Activated CD8-positive, alpha-beta memory T cell treated with anti-CD3 and anti-CD28 coated beads, Interleukin-2, amount 10 ng/mL, durations not matched to agents 7 days and 5 days (primary cell): ENCODE measurements at places on chromosomes 1 and 21. TPM values are rescaled to one million over a fixed set of nuclear protein-coding genes. Genes with fewer than 3 reads are reported as not detected.
A peak's percentile ranks its signal among the peaks of the same experiment; 100 is the strongest.

Gene FLG2
- total RNA-seq = not detected

GRCh38 chr1:167454894-167455785 lies 63.2 kb downstream of the CD247 start:
- H3K4me1 ChIP-seq = peaks cover 62% of the 10 kb centered on the region
- DNase-seq = peak; percentile 87
- peaks cover 16% of the 10 kb centered on the region for H3K36me3 ChIP-seq
- peak overlapping the region; percentile 78 for H3K4me3 ChIP-seq
- H3K27ac ChIP-seq = peak overlapping the region; percentile 56
- H3K27me3 ChIP-seq = no peaks in the 10 kb centered on the region

DNA sequence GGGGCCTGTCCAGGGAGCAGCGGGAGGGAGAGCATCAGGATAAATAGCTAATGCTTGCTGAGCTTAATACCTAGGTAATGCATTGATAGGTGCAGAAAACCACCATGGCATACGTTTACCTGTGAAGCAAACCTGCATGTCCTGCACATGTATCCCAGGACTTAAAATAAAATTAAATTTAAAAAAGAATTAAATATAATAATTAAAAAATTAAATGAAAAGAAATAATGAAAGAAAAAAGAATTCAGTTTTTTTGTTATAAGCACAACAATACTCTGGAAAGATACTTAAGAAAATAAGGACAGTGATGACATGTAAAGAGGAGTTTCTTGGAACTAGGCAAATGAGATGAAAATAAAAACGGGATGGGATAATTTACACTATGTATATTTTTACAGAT lies 386.2 kb downstream of the LRRIQ3 start:
- no peak overlapping the region for H3K27ac ChIP-seq
- no peak overlapping the region for H3K4me3 ChIP-seq
- H3K36me3 ChIP-seq = no peaks in the 10 kb centered on the region
- DNase-seq = no peak
- no peaks in the 10 kb centered on the region for H3K27me3 ChIP-seq

GRCh38 chr1:200046115-200046514 lies 18.6 kb downstream of the NR5A2 start:
- H3K4me3 ChIP-seq = no peak overlapping the region
- H3K27ac ChIP-seq = no peak overlapping the region
- H3K36me3 ChIP-seq = no peaks in the 10 kb centered on the region
- peaks cover 7% of the 10 kb centered on the region for H3K4me1 ChIP-seq

- no peak for DNase-seq
- H3K4me3 ChIP-seq = no peak overlapping the region
- H3K36me3 ChIP-seq = peaks cover 2% of the 10 kb centered on the region
- peaks cover 60% of the 10 kb centered on the region for H3K4me1 ChIP-seq
These were observed 25.5 kb upstream of the IL10 start for GRCh38 chr1:206797534-206798383.

GRCh38 chr1:33319186-33319948 lies 1.5 kb downstream of the A3GALT2 start:
- DNase-seq = no peak
- no peak overlapping the region for H3K4me3 ChIP-seq
- peaks cover 3% of the 10 kb centered on the region for H3K36me3 ChIP-seq

DNA sequence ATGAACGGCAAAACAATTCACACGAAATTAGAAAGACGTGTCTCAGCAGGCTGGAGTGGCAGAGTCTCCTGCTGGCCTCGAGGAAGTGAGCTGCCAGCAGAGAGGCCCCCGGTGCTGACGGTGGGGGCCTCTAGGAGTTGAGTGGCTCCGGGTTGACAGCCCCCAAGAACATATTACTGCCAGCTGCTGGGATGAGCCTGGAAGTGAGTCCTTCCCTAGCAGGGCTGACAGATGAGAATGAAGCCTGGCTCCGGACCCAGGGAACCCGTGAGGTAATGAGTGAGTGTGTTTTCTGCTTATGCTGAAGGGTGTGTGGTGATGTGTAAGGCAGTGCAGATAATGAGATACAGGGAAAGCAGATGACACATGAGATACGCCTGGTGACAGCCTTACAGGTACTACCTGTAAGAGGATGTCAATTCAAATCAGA lies 23.5 kb upstream of the LRRC47 start:
- H3K4me1 ChIP-seq = no peaks in the 10 kb centered on the region
- DNase-seq = no peak
- H3K27me3 ChIP-seq = no peaks in the 10 kb centered on the region
- no peak overlapping the region for H3K27ac ChIP-seq
- no peak overlapping the region for H3K4me3 ChIP-seq

GRCh38 chr21:35628316-35628715 lies 432.0 kb downstream of the SETD4 start:
- no peak for DNase-seq
- peaks cover 27% of the 10 kb centered on the region for H3K27me3 ChIP-seq
- no peak overlapping the region for H3K27ac ChIP-seq
- no peak overlapping the region for H3K4me3 ChIP-seq
- no peaks in the 10 kb centered on the region for H3K36me3 ChIP-seq
- no peaks in the 10 kb centered on the region for H3K4me1 ChIP-seq

DNA sequence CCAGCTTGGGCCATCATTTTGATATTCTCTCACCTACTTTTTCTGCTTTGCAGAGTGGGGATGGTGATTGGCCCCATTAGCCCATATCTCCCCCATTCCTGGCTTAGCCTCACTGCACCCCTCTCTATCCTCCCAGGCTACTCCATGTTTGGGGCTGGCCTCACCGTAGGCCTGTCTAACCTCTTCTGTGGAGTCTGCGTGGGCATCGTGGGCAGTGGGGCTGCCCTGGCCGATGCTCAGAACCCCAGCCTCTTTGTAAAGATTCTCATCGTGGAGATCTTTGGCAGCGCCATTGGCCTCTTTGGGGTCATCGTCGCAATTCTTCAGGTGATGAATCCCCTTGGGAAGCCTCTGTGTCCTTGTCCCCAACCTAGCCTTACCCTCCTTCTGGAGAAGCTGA lies 2.1 kb upstream of the B4GALT2 start:
- peak overlapping the region; percentile 83 for H3K4me3 ChIP-seq
- peaks cover 53% of the 10 kb centered on the region for H3K4me1 ChIP-seq
- no peaks in the 10 kb centered on the region for H3K27me3 ChIP-seq
- H3K27ac ChIP-seq = no peak overlapping the region
- H3K36me3 ChIP-seq = peaks cover 24% of the 10 kb centered on the region
- DNase-seq = no peak
